ENCODE measurements at places on chromosomes 7 and 10.

GRCh38 chr10:75889051-75889450 is 457.6 kb downstream of the LRMDA start:
- no peak for DNase-seq

DNA sequence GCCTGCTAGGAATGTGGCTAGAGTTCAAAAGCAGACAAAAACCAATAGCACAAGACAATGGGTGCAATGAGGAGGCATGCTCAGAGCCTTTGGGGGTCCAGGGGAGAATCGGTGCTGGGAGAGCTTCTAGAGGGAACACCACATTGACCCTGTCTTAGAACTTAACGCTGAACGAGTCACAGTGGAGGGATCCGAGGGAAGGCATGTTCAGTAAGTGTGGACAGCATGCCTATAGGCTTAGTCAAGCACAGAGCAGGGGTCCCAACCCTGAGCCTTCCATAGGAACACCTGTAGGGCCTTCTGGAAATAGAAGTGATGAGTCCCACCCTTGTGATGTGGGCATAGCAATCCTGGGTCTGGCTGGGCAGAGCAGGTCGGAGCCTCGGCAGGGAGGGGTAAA is 148.7 kb downstream of the PKD1L1 start:
- DNase-seq: no peak

GRCh38 chr10:24947304-24948097 is 4.9 kb downstream of the PRTFDC1 start:
- DNase-seq: no peak

- no peak for DNase-seq
These were observed 29.6 kb downstream of the MAD1L1 start for GRCh38 chr7:2202901-2203765.

GRCh38 chr10:76738991-76739390 is 898.6 kb downstream of the KCNMA1 start:
- DNase-seq: no peak

- no peak for DNase-seq
These were observed 606.2 kb downstream of the PCDH15 start for GRCh38 chr10:54194806-54195205.

DNA sequence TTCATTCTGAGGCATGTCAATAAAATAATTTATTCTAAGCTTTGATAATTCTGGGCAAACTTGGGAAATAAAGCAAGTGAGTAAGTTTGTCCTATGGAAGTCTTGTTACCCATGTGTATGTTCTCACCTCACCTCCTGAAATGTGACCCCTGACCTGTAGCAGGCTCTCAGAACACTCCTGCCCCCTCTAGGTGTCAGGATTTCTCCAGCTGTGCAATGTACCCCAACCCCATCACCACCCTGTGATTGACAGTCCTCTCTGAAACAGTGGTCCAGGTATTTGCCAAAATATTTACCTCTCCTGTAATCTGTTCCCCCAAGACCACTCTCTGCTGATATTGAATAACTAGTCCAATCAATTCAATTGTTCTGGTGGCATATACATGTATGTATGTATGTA is 122.6 kb upstream of the PTER start:
- no peak for DNase-seq

- no peak for DNase-seq
These were observed 65.9 kb upstream of the LRRN3 start for GRCh38 chr7:111025006-111025405.

DNA sequence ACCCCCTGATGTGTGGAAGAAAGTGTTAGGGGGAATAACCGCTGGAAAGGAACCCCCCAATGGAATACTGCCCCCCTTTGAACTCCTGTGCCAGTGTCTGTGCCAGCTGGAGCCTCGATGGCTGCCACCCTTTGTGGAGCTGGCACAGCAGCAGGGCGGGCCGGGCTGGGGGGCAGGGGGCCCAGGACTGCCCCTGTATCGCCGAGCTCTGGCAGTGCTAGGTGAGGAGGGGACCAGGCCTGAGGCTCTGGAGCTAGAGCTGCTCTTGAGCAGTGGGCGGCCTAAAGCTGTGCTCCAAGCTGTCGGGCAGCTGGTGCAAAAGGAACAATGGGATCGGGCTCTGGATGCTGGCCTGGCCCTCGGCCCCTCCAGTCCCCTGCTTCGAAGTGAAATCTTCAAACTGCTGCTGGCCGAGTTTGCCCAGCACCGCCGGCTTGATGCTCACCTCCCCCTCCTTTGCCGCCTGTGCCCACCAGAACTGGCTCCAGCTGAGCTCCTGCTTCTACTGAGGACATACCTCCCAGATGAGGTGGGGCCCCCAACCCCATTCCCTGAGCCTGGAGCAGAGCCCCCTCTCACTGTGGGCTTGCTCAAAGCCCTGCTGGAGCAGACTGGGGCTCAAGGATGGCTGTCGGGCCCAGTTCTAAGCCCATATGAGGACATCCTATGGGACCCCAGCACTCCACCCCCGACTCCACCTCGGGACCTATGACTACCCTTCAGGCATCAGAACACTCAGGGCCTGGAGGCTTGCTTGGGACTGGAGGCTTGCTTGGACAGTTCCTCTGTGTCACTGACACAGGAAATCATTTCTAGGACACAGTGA is 2.2 kb downstream of the HPS6 start:
- no peak for DNase-seq

- no peak for DNase-seq
These were observed 211.7 kb downstream of the DKK1 start for GRCh38 chr10:52525761-52526160.

DNA sequence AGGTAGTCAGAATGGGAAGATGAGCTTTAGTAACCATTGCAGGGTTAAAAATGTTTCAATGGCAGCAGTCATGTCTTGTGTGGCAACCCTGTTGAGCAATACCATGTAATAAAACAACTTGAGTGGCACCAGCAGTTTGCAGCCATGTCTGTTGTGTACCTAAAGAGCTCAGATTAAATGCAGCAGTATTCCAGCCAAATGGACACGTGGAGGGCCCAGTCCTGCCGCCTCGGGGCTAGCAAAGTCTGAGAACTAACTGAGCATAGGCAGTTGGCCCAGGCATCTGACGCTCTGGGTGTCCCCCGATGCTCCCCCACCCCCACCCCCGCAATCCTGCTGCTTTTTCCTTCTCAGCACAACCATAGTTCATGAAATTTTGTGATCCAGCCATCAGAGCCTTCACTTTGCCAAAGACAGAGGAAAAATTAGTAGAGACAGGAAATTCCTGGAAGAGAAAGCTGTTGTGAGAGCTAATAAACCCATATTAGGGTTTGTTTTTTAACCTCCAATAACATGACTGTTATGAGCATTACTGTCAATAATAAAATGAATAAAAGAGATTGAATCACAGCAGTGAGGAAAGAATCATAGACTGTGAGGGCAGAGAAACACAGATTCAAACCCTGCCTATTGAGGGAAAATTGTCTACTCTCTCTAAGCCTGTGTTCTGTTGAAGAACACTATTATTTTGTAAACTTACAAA is 220.6 kb upstream of the RHOBTB1 start:
- no peak for DNase-seq

- DNase-seq: no peak
These were observed 1.6 kb downstream of the UNCX start for GRCh38 chr7:1234049-1234880.

DNA sequence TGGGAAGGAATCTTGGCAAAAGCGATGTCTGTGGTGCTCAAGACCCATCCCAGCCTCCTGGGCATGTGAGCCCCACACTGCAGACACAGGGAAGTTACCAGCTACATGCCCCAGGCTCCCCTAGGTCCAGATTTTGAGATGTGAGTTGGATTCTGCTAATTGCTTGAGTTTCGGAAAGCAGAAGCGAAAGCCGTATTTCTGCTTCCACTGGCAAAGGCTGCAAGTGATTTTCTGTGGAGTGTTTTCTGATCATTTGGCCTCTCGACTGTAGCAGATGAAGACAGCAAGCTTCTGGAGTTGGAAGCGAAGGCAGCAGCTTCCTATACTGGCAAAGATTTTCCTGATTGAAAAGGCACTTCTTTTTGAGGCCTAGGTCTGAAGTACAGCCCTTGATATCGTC is 29.6 kb downstream of the ANKRD16 start:
- no peak for DNase-seq

DNA sequence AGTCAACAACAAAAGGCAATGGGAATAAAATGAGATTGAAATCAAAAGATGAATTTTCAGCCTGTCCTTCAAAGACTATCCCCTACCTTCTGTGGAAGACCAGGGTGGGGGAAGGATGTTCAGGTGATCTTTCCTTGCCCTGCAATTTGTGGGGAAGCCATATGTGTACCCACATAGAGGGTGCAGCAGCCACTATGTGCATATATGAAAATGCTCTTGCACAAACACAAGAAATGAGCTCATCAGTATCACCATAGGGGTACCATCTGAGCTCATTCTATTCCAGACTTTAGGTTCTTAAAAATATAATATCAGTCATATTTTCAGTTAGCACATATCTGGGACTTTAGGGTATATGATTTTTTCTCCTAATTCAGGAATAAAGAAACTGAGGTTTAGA is 17.7 kb downstream of the GIMAP5 start:
- DNase-seq: no peak

DNA sequence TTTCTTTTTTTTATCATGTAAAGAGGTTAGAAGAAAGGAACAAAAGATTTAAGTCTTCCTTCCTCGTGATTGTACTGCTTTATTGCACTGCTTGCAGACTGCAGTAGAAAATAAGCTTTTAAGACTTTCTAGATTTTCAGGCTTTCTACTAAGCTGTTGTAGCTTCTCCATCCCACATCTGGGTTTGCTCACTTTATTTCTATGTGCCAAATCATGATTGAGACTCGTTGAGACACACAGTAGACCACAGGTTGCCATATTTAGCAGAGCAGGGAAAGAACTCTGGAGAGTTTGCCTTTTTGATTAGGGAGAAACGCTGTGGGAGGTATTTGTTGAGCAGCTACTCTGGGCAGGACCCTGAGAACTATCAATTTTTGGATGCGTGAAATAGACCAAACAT is 89.2 kb upstream of the BTBD16 start:
- no peak for DNase-seq

- no peak for DNase-seq
These were observed 310.7 kb downstream of the SFMBT2 start for GRCh38 chr10:7100032-7100702.

- no peak for DNase-seq
These were observed 50.4 kb downstream of the ADRA2A start for GRCh38 chr10:111127081-111127848.

- no peak for DNase-seq
These were observed 219.8 kb upstream of the FRMD4A start for GRCh38 chr10:14550471-14550981.

- DNase-seq: no peak
These were observed 1139.4 kb downstream of the XPNPEP1 start for GRCh38 chr10:108783897-108784296.

DNA sequence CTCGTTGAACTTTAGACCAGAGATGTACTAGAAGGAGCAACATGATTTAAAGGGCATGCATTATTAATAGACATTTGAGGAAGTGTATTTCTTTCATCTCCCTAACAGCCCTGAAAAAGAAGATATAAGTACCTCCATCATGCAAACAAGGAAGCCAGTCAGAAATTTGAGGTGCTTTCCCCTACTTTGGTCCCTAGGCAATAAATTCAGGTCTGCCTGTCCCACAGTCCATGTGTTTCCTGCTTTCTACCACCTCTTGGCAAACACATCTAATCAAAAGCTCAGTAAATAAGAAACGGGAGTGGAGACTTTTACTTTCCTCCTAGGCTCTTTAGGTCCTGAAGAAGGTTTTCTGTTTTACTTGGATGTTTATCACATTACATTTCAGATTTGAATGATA is 5.2 kb upstream of the SEMA3C start:
- DNase-seq: no peak

- no peak for DNase-seq
These were observed 38.4 kb downstream of the C10orf143 start for GRCh38 chr10:130072247-130072646.

DNA sequence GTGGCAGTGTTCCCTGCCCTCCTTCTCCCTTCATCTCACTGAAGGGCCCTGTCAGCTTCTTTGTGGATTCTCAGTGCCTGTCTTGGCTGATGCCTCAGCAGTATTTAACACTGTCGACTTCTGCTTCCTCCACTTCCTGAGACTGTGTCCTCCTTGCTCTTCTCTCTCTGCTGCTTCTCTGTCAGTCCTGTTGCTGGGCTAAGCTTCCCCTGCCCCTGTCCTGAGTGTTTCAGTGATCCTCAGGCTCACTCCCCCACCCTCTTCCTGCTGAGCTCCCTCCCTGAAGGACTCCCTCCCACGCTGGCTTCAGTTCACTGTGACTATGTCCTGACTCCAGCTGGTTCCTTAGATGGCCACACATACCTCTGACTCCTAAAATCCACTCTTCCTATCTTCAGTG is 64.9 kb downstream of the CREM start:
- DNase-seq: no peak

- peak; percentile 24 for DNase-seq
These were observed 874 bp upstream of the BAMBI start for GRCh38 chr10:28676326-28676967.

- DNase-seq: no peak
These were observed 57.6 kb downstream of the LRGUK start for GRCh38 chr7:134184767-134185166.

DNA sequence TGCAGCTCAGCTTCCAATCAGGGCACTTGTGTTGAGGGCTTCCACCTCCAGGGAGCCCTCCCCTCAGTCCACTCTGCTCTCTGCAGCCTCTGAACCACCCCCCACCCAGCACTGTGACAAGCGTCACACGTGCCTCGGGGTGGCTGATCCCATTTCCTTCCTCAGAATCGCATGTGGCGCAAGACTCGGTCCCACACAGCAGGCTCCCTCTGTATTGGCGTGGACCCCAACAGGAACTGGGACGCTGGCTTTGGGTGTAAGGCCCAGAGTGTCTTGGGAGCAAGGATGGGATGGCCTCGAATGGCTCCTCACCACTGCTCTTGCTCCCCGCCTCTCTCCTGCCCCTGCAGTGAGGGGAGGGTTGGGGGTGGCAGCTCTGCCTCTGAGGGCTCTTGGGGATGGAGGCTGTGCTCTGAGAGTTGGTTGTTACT is 4.1 kb downstream of the CPA1 start:
- no peak for DNase-seq

DNA sequence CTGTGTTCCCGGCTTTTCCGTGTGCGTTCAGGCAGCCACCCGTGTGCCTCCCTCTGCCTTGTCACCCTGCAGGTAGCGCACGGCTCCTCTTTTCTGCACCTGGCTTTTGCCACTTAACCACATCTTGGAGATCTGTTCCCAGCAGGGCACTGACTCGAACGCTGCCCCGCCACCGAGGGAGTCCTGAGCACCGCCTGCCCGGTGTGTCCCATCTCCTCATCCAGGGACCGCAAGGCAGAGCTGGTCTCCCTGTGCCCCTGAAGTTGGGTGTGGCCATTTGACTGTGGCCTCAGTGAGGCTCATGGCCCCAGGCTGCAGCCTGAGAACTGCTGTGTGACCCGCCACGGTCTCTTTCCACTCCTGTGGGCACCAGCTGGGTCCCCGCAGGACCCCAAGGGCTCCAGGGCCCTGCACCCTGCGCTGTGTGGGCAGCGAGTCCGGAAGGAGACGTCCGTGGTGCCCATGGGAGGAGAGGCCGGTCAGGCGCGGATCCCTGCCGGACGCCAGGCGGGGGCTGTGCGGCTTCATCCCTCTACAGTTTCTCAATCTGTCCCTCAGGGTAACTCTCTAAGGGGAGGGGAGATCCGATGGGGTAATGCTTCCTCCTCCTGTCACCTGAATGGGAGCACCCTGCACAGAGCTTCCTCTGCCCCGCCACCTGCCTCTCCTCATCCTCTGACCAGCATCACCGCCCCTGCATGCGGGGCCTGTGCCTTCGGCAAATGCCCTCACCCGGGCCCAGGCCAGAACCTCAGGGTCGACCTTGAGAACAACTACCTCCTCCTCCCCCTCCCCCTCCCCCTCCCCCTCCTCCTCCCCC is 1.8 kb upstream of the INTS1 start:
- DNase-seq: no peak

GRCh38 chr7:100167912-100168323 is 499 bp downstream of the GAL3ST4 start:
- no peak for DNase-seq
